MCF 10A (cell line): ENCODE measurements at places on chromosomes 7 and 10. TPM values are rescaled to one million over a fixed set of nuclear protein-coding genes. Genes with fewer than 3 reads are reported as not detected.

Gene FFAR4
- total RNA-seq: not detected in 2 replicates

Gene OPN1SW
- total RNA-seq: not detected in 2 replicates

Gene HABP2
- not detected in 2 replicates for total RNA-seq

Gene CPXM2
- total RNA-seq: not detected in 2 replicates

Gene LRRN3
- not detected in 2 replicates for total RNA-seq

Gene BAMBI
- 21.2 and 31.6 TPM in 2 replicates for total RNA-seq
